ENCODE measurements at places on chromosomes 11 and 22. TPM values are rescaled to one million over a fixed set of nuclear protein-coding genes. Genes with fewer than 3 reads are reported as not detected.

Gene OR5A1
- not detected for total RNA-seq

Gene AGBL2
- 7.0 TPM for total RNA-seq

Gene ME3
- 1.3 TPM for total RNA-seq

Gene PATE2
- not detected for total RNA-seq

Gene MUC6
- total RNA-seq, result not detected

Gene NPAS4
- not detected for total RNA-seq

Gene ANO5
- total RNA-seq, result not detected

Gene GAL3ST1
- total RNA-seq, result 0.27 TPM

Gene SAA2
- 0.35 TPM for total RNA-seq

DNA sequence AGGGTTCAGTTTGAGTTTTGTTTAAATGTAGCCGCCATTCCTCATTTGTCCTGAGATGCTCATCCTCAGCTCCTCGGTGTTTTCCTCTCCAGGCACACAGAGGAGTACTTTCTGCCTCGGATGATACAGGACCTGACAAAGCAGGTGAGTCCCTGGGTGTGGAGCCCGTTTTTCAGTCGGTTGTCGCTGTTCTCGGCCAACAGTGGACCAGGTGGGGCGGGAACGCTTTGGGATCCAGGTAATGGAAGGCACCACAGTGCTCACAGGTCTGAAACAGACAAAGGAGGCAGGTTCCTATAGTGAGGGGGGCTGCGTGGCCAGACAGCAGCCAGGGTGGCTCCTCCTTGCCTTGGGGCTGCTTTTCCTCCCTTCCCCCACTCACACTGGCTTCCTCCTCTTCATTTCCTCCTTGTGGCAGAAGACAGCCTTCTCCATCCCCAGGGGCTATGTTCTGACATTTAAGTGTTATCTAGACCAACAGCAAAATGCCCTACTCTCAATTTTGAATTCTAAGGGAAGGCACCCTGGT, 19.4 kb downstream of the NADSYN1 start:
- DNase-seq, result no peak

DNA sequence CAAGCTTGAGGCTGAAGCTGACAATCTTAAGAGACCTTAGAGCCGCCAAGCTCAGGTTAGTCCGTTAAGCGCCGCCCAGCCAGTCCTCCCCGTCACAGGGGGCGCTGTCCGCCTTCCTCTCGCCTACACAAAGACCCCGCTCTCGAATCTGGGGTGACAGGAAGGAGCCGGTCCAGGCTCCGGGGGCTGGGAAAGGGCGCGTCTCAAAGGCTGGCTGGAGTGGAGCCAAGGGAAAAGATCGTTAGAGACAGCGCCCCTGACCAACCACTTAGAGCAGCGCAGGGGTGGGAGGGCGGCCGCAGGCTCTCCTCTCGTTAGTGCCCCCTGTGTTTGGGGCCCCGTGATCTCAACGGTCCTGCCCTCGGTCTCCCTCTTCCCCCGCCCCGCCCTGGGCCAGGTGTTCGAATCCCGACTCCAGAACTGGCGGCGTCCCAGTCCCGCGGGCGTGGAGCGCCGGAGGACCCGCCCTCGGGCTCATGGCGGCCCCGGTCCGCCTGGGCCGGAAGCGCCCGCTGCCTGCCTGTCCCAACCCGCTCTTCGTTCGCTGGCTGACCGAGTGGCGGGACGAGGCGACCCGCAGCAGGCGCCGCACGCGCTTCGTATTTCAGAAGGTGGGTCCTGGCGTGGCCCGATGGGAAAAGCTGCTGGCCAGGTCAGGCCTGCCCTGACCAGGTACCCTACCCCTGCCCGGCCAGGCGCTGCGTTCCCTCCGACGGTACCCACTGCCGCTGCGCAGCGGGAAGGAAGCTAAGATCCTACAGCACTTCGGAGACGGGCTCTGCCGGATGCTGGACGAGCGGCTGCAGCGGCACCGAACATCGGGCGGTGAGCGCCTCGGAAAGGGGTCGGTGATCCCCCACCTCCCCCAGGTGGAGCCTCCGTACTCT, at the start of gene MUS81:
MUS81 (plus strand) TSS at position 156 of the 887 bp plus-strand sequence; CDS start at position 477, 321 bp downstream.
- peak; percentile 96 for DNase-seq

DNA sequence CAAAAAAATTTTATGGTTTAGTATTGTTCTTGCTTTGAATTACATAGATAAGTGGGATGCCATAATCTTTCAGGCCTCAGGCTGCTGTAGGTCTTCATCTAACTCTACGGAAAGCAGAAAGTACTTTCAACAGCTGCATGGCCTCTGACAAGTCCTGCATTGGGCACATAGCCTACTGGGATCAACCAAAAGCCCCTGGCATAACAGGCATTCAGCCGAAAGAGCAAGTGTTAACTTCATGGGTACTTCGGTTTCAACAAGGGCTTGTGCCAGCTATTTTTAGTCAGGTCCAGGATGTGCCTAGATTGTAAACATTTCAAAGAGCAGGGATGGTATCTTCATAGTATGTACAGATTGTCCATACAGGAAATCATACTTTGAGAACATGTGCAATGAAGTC, 3.1 kb downstream of the SLN start:
- DNase-seq, result no peak

GRCh38 chr22:20253161-20253560, 15.0 kb downstream of the RTN4R start:
- no peak for DNase-seq

GRCh38 chr22:36538529-36538928, 9.6 kb upstream of the EIF3D start:
- DNase-seq, result no peak

- no peak for DNase-seq
These were observed 3.3 kb downstream of the OR51B4 start for GRCh38 chr11:5298451-5298850.

GRCh38 chr11:71386202-71386601, 62.0 kb downstream of the DHCR7 start:
- no peak for DNase-seq

DNA sequence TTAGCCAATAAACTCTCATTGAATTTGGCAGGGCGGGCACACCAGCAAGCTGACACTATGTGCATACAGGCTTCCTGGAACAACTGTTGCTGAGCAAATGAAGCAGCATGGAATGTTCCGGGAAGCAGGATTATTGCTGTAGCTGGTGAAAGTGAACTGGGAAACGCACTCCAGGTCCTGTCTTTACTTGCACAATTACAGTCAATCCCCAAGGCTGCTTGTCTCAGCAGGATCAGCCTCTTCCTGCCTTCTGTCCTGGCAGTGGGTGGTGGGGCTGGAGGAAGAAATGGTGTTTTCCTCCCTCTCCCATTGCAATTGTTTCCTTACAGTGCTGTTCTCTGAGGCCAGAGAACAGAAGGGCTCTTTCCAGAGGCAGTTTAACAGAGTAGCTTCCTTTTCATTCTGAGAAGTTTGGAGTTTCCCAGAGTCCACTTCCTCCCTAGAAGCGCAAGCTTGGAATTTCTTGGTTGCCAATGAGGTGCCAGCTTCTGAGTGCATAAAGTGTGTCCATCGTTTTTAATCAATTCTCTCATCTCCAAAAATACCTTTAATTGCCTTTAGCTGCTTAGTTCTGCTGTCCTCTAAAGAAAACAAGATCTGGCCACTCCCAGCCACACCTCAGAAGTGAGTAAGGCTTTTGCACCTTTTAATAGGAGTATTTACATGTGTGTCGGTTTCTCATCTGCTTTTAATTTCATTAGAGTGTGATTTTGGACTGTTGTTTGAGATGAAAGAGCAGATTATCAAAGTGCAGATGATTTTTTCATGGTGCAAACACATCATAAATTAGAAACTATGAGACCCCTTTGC, 19.9 kb downstream of the CD44 start:
- no peak for DNase-seq

DNA sequence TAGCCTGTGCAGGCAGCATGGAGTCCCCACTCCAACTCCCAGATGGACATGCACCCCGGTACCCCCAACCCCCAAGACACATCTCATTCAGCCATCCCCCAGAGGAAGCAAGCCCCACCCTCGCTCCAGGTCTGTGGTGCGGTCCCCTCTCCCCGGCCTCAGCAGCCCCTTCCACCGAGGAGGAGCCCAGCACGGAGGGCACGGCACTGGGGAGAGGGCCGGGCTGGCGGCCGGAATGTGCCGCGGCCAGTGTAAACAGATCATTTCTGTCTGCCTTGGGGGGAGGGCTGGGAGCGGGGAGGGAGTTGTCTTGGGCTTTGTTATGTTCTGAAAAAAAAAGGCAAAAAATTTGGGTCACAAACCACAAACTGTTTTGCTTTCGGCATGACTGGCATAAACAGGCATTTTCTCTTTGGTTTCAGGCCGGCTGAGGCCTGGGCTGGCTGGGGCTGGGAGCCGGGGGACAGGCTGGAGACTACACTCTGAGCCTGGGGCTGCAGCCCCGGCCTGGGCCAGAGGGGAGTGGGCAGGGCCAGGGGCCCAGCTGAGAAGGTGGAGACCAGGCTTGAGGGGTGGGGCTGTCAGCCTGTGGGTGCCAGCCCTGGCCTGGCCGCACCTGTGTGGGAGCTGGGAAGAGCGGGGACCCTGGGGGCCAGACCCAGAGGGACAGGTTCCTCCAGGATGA, 16.8 kb downstream of the IGF2 start:
- DNase-seq, result no peak

- no peak for DNase-seq
These were observed 93.6 kb downstream of the MTNR1B start for GRCh38 chr11:93063086-93063485.

DNA sequence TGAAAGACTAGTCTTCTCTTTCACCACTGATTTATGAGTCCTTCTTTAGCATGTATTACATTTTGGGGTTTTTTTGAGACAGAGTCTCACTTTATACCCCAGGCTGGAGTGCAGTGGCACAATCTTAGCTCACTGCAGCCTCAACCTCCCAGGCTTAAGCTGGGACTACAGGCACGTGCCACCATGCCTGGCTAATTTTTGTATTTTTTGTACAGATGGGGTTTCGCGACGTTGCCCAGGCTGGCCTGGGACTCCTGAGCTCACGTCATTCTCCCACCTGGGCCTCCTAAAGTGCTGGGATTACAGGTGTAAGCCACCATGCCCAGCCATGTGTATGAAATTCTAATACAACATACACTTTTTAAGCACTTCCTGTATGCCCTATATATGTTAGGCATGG, 26.3 kb upstream of the CXCR5 start:
- DNase-seq, result no peak

- no peak for DNase-seq
These were observed 115.0 kb downstream of the SLC1A2 start for GRCh38 chr11:35304386-35304775.

DNA sequence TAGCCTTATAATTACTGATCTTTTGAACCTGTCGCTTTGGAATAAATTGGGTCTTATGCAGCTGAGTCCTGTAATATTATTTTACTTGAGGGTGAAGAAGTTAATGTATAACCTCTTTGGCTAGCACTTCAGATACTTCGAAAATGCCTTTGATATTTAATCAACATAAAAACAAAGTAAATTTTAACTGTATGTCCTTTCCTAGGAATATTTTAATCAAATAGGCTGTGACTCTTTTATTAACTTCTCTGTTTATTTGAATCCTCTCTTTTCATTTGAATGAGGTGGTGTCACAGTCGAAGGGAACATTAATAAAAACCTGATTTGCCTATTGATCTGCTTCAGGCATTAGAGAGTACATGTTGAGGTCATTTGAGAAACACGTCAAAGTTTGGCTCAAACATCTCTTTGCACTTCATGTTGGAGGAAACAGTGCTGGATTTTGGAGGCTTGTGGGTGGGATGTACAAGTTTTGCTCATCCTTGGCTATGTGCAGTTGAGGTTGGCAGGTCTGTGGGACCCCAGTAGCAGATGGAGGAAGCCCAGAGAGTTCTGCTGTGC, 143.6 kb downstream of the NCAM1 start:
- no peak for DNase-seq

- DNase-seq, result no peak
These were observed 71.3 kb downstream of the RSF1 start for GRCh38 chr11:77749232-77749631.

- no peak for DNase-seq
These were observed 19.6 kb downstream of the GDPD5 start for GRCh38 chr11:75505916-75506692.

DNA sequence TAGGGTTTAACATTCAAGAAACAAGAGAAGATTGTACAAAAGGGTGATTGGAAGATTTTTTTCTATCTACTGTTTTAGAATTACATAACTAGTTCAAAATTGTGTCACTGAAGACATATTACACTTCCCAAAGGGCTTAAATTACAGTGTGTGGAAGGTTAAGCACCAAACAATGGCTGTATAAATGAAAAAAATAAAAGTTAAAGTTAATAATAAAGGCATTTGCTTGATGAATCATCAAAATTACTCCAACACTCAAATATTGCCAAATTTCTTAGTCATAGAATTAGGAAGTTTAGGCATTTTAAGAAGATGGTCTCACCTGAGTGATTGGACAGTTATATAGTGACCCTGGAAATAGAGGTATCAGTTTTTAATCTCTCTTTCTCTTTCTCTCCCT, 227.6 kb upstream of the CARD18 start:
- DNase-seq, result no peak

- DNase-seq, result no peak
These were observed 22.4 kb downstream of the ENDOD1 start for GRCh38 chr11:95111923-95112540.

- DNase-seq, result no peak
These were observed 5.9 kb upstream of the SYCE3 start for GRCh38 chr22:50568626-50569025.

DNA sequence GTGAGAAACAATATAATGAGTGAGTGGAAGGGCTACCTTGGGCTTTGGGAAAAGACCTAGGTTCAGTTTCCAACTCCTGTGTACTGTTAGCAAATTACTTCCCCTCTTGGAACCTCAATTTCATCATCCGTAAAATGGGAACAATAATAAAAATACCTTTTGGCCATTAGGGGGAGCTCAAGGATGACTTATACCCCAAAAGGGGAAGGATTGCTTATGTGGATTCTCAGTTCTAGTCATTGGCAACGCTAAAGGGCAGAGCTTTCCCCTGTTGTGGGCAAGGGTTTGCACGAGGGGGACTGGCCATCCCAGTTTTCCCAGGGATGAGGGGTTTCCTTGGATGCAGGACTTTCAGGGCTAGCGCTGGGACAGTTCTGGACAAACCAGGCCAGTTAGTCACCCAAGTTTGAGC, 3.1 kb upstream of the COMMD9 start:
- no peak for DNase-seq

- DNase-seq, result no peak
These were observed 5.3 kb downstream of the SLC7A4 start for GRCh38 chr22:21026783-21027692.

DNA sequence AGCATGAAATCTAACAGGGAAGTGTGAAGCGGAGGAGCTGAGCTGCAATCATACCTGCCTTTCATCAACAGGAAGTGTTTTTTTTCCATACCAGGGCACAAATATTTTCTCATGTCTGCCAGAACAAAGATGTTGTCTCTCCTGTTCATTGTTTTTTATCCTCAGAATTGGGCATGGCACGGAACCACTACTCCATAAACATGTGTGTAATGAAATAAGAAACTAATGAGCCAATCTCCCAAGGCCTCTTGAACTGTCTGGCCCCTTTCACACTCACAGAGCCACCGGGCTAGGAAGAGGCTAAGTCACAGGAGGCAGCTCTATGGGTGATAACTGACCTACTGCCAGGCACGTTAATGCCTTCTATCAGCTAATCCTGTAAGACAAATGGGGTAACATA, 124.4 kb downstream of the ETS1 start:
- no peak for DNase-seq

DNA sequence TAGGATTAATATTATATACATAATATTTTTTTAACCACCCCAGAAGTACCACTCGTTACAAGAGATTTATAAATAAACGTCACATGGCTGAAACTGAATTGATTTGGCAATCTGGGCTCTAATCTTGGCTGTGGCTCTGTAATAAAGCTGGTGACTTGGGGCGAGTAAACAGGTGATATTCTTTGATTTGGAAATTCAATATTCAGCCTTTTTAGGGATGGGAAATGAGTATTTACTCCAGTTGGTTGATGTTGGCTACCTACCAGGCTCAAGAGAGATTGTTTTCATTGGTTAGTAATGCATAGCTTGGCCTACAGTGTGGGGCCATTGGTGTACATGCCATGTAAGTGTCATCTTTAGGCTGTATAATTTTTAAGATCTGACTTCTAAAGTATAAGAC, 117.7 kb upstream of the SORL1-AS1 start:
- no peak for DNase-seq

All from activated B cell treated with CpG ODN at 0.5 μM for 24 hours (primary cell).